ENCODE measurements at places on chromosomes 3 and 15.

GRCh38 chr15:74388363-74388951 lies 21.0 kb upstream of the CYP11A1 start:
- no peak for DNase-seq

DNA sequence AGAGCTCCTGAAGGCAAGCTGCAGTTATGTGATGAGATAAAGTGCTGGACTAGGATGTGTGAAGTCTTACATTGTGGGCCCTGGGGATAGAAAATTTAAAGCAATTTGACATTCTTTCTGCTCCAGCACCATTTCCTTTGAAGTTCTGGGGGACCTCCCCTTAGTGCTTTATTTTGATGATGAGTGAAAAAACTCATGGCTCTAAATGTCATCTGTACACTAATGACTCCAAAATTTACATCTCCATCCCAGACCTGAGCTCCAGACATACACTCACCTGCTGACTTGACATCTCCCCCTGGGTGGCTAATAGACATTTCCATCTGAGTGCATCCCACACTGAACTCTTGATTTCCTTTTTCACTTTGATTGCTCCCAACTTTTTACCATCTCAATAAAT lies 276.4 kb downstream of the EPHB1 start:
- DNase-seq: no peak

DNA sequence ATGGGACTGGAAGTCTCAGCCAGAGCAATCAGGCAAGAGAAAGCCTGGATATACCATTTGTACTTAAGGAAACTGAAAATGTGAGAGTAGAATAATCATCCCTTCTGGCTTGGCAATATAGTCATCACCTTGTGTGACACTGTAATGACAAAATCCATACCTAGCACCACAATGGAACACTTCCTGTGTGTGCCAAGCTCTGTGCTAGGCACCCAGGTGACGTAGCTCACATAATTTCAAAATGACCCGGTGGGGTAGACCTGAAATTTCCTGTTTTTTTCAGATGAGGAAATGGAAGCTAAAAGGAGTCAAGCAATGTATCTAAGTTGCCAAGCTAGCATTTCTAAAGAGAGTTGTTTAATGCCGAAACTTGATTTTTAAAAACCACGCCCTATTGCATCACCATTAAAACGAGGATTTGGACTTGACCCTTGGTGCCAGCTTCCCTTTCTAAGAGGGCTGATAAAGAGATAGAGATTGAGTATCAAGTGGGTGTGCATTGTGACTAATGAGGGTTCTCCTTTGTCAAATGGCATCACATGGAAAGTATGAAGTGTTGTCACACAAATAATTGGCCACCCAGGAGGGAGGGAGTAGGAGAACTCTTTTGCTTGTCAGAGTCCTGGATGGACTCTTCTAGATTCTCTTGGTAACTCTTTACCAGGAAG lies 141.3 kb upstream of the PDZRN3 start:
- DNase-seq: no peak

- no peak for DNase-seq
Observed at GRCh38 chr3:8800016-8800415, 30.6 kb upstream of the OXTR start.

GRCh38 chr3:195763076-195763830 lies 42.5 kb downstream of the MUC20 start:
- no peak for DNase-seq

GRCh38 chr15:49361370-49361769 lies 61.7 kb upstream of the FGF7 start:
- no peak for DNase-seq

GRCh38 chr3:178205740-178206139 lies 330.5 kb upstream of the KCNMB2 start:
- DNase-seq: no peak

GRCh38 chr15:91922646-91923547 lies 69.4 kb downstream of the SLCO3A1 start:
- no peak for DNase-seq

- DNase-seq: no peak
Observed at GRCh38 chr3:179713643-179714090, 60.8 kb downstream of the USP13 start.

GRCh38 chr3:31971607-31972006 lies 9.5 kb downstream of the OSBPL10 start:
- no peak for DNase-seq
